CD4-positive, alpha-beta T cell treated with Interleukin-6 at 100 ng/mL for 8 hours (primary cell): ENCODE measurements at places on chromosomes 3 and 15.

DNA sequence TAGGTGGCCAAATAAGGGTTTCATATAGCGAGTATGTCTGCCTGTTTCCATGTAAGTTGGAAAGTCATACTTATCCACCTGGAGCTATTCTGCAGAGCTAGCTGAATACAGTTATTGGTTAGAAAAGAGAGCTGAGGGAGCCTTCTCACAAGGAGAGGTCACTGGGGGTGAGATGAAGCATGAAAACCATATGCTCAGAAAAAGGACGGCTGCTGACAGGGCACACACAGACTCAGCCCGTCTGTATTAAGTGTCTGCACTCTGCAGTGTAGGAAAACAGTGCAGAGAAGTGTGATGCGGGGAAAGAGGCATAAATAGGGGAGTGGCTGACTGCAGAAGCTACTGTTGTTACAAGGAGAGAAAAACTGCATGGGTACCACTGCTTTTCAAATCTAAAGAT lies 58.2 kb downstream of the C3orf70 start:
- no peak for DNase-seq

DNA sequence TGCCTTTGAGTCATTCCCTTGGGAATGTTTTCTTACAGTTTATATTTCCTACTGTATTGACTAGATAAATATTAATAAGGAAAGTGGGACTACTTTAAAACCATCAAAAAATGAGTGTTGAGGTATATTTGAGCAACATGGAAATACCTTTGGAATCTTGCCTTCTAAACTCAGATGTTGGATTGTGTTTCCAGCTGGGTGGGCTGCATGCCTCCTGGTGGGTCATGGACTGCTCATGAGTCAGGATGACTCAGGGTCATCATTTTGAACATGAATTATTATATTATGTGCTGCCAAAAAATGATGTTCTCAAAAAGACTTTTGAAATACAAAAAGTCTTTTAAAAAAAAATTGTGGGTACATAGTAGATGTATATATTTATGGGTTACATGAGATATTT lies 41.1 kb upstream of the APH1B start:
- DNase-seq = no peak

- DNase-seq = no peak
Measured at GRCh38 chr15:71155534-71155933, 40.3 kb downstream of the THSD4 start.

DNA sequence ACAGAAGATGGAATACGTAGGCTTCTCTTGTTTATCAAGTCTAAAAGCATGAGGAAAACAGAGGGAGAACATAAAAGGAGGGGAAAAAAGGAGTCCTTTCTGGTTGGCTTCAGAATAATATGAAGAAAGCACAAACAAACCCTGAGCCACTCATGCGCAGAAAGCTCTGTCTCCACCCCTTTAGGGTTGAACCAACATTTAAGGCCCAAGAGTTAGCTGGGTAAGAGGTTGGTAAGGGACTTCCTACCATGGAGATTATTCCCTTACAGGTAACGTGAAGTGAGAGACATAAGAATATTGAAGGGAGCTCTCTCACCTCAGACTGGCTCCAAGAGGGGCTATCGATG lies 145.3 kb downstream of the RORA start:
- DNase-seq = no peak

GRCh38 chr3:188234132-188234531 lies 80.2 kb downstream of the LPP start:
- DNase-seq = no peak

- DNase-seq = no peak
Measured at GRCh38 chr3:67648229-67648628, 6.2 kb downstream of the SUCLG2 start.

DNA sequence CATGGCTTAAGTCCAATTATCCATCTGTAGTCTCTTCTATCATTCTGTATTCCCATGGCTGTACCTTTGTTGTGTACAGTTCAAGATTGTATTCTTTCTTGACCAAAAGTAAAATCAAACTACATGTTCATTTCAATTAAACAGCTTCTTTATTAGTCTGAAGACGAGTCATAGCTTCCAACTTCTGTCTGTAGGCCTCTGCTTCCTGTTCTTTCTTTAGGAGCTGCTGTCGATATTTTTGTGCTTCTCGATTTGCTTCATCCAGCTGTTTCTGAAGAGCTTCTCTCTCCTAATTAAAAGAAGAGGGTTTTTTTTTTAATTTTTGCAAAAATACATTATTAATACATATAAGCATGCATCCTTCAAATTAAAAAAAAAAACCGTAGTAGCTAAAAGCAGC lies 13.0 kb upstream of the HDC start:
- DNase-seq = no peak

DNA sequence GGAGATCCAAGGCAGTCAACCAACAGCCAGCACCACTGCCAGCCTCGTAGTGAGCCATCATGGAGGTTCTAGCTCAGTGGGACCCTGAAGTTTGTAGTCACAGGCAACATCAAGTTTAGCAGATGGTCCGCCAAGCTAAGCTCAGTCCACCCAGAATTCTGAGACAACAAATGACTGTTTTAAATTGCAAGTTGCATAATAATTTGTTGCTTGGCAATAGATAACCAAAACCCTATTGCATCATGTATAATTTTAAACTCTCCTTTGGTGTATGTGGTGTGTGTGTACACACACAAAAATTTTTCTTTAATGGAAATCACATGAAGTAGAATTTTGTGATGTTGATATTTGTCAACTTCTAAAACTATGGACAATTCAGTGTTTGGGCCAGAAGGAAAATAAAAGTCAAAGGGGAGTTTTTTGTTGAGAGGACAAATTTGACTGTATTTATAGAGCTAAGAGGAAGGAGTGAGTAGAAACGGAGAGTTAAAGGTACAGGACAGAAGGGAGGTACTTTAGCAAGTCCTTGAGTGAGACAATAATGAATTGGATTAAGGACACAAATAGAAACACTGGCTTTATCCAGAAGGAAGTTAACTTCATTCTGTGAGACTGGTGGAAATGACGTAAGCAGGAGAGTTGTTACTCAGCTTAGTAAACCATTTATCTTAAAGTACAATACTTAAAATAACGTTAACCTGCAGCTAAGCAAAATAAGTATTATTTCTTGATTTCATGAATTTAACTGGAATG lies 83.6 kb downstream of the NCEH1 start:
- DNase-seq = no peak

- DNase-seq = no peak
Measured at GRCh38 chr3:154766765-154767503, 313.2 kb upstream of the MME start.

GRCh38 chr3:13424141-13424844 lies 4.2 kb upstream of the NUP210 start:
- no peak for DNase-seq

- no peak for DNase-seq
Measured at GRCh38 chr3:140924097-140924873, 17.4 kb upstream of the SLC25A36 start.

- no peak for DNase-seq
Measured at GRCh38 chr15:88744548-88745020, 58.7 kb upstream of the ACAN start.

DNA sequence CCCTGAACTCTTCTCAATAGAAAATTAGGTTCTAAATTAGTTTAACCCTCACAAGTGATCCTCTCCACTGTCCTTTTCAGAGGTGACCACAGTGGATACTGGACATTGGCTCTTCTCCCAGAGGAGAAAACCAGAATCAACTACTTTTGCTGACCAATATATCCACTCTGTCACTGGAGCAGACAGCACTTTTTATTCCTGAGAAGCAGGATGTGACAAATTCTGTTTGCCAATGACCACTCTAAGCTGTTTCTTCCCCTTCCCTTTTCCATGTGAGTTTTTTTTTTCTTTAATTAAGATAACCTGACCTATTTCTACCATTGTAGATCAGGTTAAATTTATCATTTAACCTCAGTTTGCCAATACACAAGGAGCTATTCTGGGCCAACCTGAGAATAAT lies 79.7 kb upstream of the ZNF280D start:
- DNase-seq = no peak

GRCh38 chr3:56819016-56819809 lies 17.5 kb upstream of the ARHGEF3 start:
- no peak for DNase-seq

- DNase-seq = no peak
Measured at GRCh38 chr15:80595396-80595795, 99.7 kb upstream of the ABHD17C start.

DNA sequence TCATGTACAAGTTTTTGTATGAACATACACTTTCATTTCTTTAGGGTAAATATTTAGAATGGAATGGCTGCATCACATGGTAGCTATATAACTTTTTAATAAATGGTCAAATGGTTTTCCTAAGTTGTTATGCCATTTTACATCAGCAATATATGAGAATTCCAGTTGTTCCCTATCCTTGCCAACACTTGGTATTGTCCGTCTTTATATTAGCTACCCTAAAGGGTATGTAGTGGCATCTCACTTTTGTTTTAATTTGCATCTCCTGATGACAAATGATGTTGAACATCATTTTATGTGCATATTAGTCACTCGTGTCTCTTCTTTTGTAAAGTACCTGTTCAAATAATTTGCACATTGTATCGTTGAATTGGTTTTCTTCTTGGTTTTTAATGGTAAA lies 2.5 kb upstream of the MUC13 start:
- no peak for DNase-seq

GRCh38 chr15:53218666-53219580 lies 428.8 kb upstream of the ONECUT1 start:
- no peak for DNase-seq

DNA sequence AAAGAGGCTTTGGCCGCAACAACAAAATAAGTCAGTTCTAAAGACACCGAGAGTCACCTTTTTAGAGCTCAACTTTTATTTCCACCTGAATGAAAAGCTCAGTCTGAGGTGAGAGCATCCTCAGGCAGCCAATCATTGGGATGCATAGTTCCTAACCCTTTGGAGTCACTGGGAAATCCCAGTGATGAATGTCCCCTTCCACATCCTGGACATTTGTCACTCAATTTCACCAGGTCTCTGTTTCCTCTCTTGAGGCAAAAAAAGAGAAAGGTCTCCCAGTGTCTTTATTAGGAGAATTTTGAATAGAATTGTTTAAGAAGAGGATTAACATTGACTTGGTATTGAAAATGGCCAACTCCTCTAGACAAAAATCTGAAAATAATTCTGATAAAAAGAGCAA lies 137.5 kb upstream of the SPRED1 start:
- no peak for DNase-seq
